ENCODE measurements at places on chromosomes 7 and 10. TPM values are rescaled to one million over a fixed set of nuclear protein-coding genes. Genes with fewer than 3 reads are reported as not detected.

ACTL6B gene
- total RNA-seq = not detected

FXYD4 gene
- total RNA-seq = not detected

C10orf143 gene
- not detected for total RNA-seq

CHST15 gene
- total RNA-seq = 20.0 TPM

HTR7 gene
- 22.6 TPM for total RNA-seq
